Uterine smooth muscle cell (primary cell): ENCODE measurements at places on chromosomes 5 and 9. TPM values are rescaled to one million over a fixed set of nuclear protein-coding genes. Genes with fewer than 3 reads are reported as not detected.

ARSI gene
- total RNA-seq, result 18.1 and 34.3 TPM in 2 replicates

TEK gene
- 3.1 and 3.6 TPM in 2 replicates for total RNA-seq

CA9 gene
- 0.44 and 8.6 TPM in 2 replicates for total RNA-seq

STOML2 gene
- total RNA-seq, result 227 and 303 TPM in 2 replicates

OCLN gene
- total RNA-seq, result 1.7 and 2.0 TPM in 2 replicates

GPX3 gene
- total RNA-seq, result 1.7 and 2.4 TPM in 2 replicates
